Occipital lobe (tissue), 3 donors: ENCODE measurements at places on chromosomes 4 and X. TPM values are rescaled to one million over a fixed set of nuclear protein-coding genes. Genes with fewer than 3 reads are reported as not detected.

- DNase-seq = peak; percentile 17
Measured at GRCh38 chrX:53284684-53285447, 3.5 kb upstream of the IQSEC2 start.

- no peak for DNase-seq
Measured at GRCh38 chr4:5863461-5864113, 29.3 kb downstream of the CRMP1 start.

DNA sequence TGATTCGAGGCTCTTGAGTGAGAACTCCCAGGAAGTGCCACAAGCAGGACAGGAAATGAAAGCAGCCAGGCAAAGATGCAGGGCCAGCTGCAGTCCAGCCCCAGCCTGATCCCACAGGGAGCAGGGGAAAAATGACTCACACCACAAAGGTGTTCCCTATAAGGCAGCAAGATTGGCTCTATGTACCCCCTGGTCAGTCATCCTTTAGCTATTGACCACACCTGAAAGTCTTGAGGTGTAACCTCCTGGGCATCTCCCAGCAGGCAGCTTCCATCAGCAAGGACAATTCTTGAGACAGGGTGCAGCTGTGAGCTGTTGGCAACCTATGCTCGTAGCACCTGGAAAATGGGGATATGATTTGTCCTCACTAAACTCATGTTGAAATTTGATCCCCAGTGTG lies 27.9 kb upstream of the EXOC1L start:
- no peak for DNase-seq

- no peak for DNase-seq
Measured at GRCh38 chr4:8775121-8775520, 96.5 kb downstream of the HMX1 start.

- no peak for DNase-seq
Measured at GRCh38 chr4:26685250-26685649, 101.4 kb downstream of the TBC1D19 start.

DNA sequence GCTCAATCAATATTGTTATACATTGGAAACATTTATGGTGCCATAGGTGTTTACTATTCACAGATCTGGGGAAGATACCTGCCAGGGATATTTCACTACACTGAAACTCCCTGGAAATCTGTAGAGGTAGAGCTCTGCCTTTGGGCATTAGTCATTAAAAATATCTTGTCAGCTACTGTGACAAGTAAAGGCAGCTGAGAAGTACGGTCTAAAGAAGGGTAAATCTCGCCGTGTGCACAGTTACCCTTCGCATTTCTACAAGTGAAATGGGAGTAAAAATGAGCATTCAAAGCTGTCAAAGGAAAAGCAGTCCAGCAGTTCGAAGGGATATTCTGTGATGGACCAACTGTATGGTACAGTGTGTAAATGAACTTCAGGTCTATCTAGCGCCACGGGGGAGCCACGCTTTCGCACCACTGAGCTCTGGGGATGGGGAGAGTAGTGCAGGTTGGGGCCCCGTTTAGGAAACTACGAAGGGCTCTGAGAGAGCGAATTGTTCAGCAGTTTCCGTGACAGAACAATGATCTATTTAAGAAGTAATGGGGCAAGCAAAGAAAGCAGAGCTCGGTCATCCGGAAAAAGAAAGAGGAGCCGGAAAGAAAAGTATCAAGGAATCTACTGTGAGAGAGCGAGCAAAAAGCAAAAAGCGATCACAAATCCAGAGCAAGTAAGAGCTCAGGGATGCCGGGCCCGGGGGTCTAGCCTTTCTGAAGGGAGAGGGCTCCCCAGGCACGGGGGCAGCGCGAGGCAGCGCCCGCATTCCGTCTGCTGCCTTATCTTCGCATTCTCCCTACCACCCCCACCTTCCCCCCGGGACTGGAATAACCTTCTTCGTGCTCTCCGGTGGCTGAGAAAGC lies 646 bp downstream of the TIGD4 start:
- DNase-seq = peak; percentile 53

DNA sequence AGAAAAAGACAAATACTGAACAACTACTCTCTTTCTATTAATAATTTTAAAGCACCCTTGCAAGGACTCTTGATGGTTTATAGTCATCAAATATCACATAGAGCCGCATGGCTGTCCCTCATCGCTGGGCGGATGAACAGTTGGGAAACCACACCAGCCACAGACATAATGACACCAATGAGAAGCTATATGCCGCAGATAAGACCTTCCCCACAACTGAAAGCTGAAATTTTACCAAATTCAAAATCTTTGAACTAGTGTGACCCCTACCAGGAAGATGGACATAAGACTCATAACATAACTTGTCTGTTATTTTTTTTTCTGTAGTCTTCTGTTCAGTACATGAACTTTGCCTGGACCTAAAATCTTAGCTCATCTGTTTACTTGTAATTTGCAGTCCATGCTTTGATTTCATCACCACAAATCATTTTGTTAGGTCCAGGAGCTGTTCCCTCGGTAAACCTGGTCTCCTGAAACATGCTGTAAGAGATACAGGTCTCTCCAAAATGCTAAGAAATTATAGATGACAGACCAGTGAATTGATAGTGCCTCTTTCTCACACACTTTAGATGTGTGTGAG lies 157.3 kb upstream of the RAPGEF2 start:
- DNase-seq = no peak

DNA sequence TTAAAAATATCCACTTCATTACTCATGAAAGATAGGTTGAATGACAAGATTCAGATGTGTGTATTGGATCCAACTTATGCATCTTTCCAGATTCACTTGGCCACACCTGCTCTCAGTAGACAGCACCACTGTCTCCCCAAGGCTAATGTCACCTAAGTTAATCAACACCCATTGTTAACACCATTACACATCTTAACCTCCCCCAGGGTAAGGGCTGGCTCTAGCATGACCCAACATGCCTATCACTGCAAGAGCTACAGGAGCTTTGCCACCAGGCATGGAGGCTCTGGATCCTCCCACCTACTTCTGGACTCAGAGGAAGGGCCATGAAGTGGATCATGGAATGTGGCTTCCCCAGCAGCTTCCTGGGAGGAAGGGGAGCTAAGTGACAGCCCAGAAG lies 32.8 kb upstream of the LSM6 start:
- DNase-seq = no peak

GRCh38 chrX:2577844-2578466 lies 77.2 kb upstream of the DHRSX start:
- DNase-seq = no peak

GRCh38 chrX:11555759-11556158 lies 110.0 kb downstream of the ARHGAP6 start:
- no peak for DNase-seq

GRCh38 chr4:39682138-39682537 lies 15.8 kb upstream of the UBE2K start:
- no peak for DNase-seq

DNA sequence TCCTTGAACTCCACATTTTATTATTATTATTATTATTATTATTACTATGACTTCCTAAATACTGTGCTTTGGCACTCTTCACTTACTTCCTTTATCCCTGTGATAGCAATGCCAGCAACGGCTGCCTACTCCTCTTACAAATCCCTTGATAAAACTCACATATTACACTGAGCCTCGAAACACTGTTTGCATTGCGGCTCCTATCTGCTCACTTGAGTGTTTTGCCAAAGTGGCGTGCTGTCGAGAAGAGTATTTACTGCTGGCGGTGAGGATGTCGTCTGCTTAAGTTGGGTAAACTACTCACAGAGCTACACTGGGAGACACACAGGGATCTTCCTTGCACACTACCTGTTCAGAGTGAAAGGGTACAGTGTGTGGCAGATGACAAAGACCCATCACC lies 143.4 kb upstream of the VCX3A start:
- no peak for DNase-seq

GRCh38 chrX:95318882-95319281 lies 1365.8 kb upstream of the DIAPH2 start:
- no peak for DNase-seq

DNA sequence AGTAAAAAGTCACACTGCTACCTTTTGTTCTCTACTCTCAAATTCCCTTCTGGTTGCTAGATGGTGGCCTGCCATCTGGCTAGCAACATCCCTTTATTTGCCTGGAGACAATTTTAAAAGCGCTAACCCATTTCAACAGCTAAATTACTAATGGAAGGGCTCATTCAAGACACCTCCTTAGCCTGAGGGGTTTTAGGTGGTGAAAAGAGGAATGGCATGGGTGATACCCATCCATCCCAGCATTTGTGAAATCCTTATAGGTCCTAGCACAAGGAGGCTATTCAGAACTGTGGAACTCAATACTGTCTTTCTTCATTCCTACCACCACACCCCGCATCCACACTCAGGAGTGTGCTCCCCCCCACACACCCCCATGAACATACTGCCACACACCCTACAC lies 33.5 kb downstream of the ARHGEF9 start:
- DNase-seq = no peak

- DNase-seq = no peak
Measured at GRCh38 chrX:17549107-17549651, 174.2 kb downstream of the NHS start.

DNA sequence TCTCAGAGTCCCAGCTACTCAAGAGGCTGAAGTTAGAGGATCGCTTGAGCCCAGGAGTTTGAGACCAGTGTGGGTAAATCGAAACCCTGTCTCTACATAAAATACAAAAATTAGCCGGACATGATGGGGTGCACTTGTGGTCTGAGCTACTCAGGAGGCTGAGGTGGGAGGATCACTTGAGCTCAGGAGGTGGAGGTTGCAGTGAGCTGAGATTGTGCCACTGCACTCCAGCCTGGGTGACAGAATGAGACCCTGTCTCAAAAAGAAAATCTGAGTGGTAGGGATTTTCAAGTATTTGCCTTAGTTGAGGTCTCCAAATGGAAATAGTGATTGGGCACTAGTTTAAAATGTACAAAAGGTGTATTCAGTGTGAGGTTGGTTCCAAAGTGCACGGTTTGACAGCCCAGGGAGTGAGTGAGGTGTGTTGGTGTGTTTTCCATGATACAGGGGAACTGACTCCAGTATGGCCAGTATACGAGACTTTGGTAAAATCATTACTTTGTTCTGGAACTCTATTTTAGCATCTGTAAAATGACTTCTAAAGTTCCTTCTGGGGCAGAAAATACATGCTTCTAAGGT lies 13.8 kb downstream of the ADD1 start:
- DNase-seq = no peak

- no peak for DNase-seq
Measured at GRCh38 chr4:180189666-180190065, 2053.5 kb upstream of the TENM3 start.

GRCh38 chr4:187724456-187724855 lies 271.1 kb upstream of the ZFP42 start:
- DNase-seq = no peak

ADH1B gene
- 0.16 TPM for total RNA-seq

COL25A1 gene
- total RNA-seq = 6.4 TPM

NPNT gene
- total RNA-seq = 31.0 TPM

SASH3 gene
- 0.62 TPM for total RNA-seq

CHRNA9 gene
- 0.31 TPM for total RNA-seq

CXorf51B gene
- total RNA-seq = not detected

LGI2 gene
- total RNA-seq = 1.7 TPM

XG gene
- total RNA-seq = not detected

SLC25A31 gene
- 0.16 TPM for total RNA-seq
